ENCODE measurements at places on chromosomes 1 and 21.

DNA sequence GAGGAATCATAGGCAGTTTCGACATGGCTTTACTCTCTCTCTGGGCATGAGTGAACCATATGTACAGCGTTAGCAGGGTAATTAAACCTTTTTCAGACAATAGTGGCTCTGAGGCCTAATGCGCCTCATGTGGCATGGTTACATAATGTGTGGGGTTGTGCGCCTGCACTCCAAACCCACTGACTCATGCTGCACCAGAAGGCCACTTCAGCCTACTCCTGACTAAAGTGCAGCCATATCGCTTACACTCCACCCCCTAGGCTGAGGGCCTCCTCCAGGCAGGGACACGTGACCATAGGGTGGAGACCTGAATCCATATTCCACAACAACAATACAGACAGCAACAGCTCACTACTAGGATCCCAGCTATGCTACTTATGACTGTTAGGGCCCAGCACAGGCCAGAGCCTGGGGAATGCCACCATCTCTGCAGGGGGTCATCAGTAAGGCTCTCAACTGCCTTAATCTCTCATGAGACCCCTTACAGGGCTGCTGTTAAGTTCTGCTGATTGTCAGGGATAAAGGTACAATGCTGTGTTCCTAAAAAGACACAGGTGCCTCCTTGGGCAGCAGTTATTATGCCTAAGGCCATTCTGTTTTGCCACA lies 13.4 kb upstream of the ODF2L start:
- no peak for DNase-seq

- no peak for DNase-seq
These were observed 32.7 kb upstream of the MTR start for GRCh38 chr1:236762410-236762809.

- DNase-seq, result no peak
These were observed 141.0 kb downstream of the CLIC6 start for GRCh38 chr21:34809822-34810221.

DNA sequence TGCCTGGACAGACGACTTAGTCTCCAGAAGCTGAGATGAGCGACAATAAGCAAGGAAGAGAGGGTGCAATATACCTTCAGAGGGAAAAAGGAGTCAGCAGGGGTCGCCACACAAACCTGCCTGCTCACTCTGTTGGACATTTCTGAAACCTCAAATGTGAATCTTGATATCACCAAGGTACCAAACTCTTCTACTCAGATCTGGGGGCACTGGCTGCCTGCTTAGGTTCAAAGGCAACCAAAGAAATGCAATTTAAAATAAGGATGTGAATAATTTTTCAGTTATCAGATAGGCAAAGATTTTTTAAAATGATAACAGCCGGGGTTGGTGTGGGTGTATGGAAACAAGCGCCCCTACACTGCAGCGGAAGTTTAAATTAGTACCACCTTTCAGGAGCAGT lies 164.2 kb downstream of the HIVEP3 start:
- peak; percentile 35 for DNase-seq

GRCh38 chr1:65355031-65355712 lies 45.8 kb downstream of the DNAJC6 start:
- no peak for DNase-seq

DNA sequence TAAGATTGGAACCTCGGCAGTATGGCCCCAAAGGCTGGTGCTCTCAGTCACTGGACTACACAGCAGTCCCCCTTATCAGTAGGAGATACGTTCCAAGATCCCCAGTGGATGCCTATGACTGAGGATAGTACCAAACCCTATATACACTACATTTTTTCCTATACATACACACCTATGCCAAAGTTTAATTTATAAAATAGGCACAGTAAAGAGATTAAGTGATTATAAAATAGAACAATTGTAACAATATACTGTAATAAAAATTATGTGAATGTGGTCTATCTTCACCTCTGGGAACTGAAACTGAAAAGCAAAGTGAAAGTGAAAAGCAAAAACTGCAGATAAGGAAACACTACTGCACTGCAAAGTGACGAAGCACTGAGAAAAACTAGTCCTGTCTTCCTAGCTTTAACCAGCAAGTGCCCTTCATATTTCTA lies 96.8 kb downstream of the INTS7 start:
- DNase-seq, result no peak

GRCh38 chr1:153586347-153586746 lies 20.7 kb upstream of the S100A2 start:
- no peak for DNase-seq

DNA sequence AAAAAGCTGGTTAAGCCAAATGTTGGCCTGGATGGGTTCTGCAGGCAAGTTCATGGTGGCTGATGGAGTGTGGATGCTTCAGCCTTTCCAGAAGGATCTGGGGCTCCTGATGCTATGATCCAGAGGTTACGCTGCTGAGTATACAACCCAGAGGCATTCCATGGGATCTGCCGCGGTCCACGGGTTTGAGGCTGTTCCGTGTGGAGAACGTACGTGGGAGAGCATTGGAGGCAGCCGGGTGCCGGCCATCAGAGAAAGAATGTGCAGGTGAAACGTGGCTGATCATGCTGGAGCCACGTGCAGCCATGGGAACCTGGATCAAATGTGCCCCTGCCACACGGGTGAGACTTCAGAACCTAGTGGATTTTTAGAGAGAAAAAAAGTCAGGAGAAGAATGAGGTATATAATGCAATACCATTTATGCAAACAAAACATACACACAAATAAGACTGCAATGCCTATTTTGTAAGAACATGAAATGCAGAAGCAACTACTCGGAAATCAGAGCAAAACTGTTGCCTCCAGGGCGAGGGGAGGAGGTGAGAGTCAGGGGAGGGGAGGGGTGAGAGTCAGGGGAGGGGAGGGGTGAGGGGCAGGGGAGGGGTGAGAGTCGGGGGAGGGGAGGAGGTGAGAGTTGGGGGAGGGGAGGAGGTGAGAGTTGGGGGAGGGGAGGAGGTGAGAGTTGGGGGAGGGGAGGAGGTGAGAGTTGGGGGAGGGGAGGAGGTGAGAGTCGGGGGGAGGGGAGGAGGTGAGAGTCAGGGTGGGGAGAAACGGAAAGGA lies 116.5 kb upstream of the C1orf174 start:
- no peak for DNase-seq

DNA sequence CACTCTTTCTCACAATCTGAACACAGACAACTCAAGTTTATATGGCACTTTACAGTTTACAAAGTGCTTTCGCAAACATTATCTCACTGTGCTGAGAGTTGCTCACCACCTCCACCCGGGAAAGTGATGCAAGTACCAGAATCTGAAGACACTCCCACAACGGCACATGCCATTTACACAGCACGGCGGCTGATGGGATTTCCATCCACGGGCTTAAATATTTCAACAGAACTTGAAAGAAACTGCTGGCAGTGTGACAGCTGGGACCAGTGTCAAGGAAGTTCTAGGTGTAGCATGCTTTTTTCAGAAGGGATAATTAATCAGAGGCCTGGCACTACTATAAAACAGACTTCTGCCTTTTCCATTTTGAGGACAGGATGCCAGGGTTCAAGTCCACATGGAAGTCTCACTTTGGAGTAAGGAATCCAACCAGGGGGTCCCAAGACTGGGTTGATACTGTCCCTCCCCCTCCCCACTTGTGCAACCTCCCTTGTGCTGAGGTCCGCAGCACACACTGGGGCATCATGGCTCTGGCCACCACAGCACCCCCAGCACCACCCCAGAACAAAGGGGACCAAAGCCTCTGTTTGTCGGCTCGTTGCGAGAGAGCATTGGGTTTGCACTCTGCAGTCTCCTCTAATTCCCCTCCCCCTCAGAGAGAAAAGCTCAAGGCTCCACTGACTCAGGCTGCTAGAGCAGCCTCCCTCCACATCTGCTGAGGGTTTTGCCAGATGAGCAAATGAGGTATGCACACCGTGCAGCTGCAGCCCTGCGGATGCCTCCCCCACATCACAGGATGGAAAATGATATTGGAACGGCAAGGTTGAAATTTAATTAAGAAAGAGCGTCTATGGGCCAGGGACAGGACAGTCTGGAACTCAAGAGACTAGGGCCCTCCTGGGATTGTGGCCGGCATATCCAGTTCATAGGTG lies 154.9 kb downstream of the TGFBR3 start:
- no peak for DNase-seq

DNA sequence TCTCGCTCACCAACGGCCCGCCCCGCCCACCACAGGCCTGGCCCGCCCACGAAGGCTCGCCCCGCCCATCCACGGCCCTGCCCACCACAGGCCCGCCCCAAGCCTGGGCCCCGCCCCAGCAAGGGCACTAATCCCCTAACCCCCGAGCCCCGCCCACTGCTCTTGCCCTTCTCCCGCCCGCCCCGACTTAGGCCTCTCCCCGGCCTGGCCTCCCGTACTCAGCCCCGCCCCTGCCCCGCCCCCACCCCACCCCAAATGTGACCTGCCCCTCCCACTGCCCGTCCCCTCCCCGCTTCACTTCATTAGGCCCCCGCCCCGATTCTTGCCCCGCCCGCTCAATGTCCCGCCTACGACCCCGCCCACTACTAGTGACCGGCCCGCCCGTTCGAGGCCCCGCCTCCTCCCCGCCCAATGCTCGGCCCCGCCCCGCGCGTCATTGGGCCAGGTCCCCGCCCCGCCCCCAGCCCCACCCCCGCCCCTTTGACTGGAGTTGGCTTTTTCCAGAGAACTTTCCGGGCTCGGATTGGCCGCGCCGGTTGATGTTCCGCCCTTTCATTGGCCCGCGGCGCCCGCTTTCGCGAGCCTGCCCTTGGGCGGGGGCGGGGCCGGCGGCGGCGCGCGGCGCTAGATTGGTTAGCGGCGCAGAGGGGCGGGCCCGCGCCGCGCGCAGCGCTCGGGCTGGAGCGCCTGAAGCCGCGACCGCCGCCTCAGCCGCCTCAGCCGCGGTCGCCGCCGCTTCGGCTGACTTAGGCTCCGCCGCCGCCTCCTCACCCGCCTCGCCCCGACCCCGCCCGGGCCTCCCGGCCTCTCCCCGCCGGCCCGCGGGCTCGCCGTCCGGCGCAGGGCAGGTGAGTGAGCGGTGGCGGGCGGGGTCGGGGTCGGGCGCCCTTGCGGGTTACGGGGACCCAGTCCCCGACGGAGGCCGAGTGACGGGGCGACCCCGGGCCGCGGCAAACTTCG lies at the start of gene PCBP3:
Gene PCBP3, plus strand, starts transcription at position 705 of the 960 bp plus-strand sequence. CDS start 206,361 bp downstream, outside the sequence.
- DNase-seq, result peak; percentile 99
